RWPE1 (cell line): ENCODE measurements at places on chromosomes 7 and 10.

DNA sequence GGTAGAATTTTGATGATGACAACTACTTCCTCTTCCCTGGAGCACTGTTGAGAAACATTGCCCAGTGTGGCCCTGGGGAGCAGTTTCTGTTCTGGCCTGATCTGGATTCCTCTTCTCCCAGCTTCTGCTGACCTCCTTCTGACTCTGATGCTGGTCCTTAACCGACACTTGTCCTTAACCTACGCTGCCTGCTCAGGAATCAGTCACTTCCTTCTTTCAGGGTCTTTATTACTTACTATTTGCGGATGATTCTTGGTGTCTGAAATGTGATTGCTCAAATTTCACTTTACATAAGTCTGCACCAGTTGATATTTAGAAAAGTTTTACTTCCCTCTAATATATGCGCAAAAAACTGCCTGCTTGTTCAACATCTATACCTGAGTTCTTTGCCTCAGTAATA lies 164.1 kb downstream of the PTEN start:
- no peak for DNase-seq

- DNase-seq: no peak
Measured at GRCh38 chr10:48598936-48599829, 5.7 kb downstream of the ARHGAP22 start.

DNA sequence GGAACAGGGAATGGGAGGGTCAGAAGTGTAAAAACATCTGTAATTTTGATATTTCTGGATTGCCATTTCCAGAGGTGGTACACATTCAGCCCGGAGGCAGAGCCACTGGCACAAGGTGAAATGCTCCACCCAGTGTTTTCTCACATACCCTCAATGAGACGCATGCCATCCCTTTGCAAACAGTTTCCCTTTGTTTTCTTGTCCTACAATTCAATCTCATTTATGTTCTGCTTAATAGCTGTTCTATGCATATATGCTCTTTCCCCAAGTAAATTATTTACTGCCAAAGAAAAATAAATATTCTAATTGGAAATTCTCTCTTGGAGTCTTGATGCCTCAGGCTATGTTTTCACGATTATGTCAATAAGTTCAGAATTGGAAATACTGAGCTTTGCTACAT lies 369.7 kb upstream of the AKR1E2 start:
- DNase-seq: no peak

DNA sequence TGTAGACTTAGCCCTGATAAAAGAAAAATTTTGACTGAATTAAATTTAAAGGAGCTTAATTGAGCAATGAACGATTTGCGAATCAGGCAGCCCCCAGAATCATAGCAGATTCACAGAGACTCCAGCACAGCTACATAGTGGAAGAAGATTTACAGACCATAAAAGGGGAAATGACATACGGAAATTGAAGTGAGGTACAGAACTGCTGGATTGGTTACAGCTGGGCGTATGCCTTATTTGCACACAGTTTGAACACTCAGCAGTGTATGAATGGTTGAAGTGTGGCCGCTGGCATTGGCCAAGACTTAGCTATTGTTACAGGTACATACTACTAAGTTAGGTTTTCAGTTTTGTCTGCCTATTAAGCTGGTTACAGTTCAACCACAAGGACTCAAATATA lies 433.5 kb upstream of the CELF2 start:
- no peak for DNase-seq

DNA sequence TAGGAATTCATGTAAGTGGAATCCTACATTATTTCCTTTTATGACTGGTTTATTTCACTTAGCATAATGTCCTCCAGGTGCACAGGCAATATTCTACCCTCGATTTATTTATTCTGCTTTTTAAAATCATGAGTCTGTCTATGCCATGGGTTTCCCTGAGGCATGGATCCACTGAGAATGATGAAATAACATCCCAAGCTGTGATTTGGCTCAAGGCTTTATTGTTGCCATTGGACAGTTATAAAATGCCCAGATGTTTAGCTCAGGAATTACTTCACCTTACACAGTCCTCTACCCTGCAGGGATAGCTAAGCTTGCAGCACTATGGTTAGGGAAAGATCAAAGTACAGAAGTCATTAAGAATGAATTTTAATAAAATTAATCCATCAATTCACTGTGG lies 219.5 kb downstream of the FRMD4A start:
- no peak for DNase-seq

- no peak for DNase-seq
Measured at GRCh38 chr10:30038781-30039536, 20.4 kb downstream of the JCAD start.

GRCh38 chr7:50853311-50853710 lies 70.6 kb upstream of the GRB10 start:
- no peak for DNase-seq

- DNase-seq: no peak
Measured at GRCh38 chr10:98349508-98349922, 65.5 kb downstream of the PYROXD2 start.

DNA sequence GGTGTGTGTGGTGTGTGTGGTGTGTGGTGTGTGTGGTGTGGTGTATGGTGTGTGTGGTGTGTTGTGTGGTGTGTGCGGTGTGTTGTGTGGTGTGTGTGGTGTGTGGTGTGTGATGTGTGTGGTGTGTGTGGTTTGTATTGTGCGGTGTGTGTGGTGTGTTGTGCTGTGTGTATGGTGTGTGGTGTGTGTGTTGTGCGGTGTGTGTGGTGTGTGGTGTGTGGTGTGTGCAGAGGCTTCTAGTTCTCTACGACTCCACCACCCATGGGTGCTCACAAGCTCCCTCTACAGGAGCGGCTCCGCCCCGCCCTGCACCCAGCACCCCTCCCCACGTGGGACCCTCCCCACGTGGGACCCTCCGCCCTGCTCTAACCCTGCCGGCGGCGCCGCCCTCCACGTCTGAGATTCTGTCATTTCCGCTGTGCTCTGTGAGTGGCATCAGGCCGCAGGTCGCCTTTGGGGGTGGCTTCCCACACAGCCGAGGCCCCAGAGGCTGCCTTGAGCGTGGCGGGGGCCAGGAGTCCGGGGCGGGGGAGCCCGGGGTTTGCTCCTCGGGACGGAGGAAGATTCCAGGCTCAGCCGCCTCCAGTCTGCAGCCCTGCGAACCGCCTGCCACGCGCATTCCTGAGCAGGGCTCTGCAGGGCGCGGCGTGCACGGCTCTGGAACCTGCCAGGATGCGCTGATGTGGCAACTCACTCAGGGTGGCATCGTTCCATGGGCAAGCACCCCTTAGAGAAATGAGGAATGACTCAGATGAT lies 37.0 kb upstream of the DNAJB6 start:
- peak; percentile 73 for DNase-seq
